Nucleus accumbens (tissue), 56 donors: ENCODE measurements at places on chromosomes 4 and X.

- DNase-seq: no peak
Measured at GRCh38 chr4:67571975-67572374, 13.4 kb downstream of the STAP1 start.

DNA sequence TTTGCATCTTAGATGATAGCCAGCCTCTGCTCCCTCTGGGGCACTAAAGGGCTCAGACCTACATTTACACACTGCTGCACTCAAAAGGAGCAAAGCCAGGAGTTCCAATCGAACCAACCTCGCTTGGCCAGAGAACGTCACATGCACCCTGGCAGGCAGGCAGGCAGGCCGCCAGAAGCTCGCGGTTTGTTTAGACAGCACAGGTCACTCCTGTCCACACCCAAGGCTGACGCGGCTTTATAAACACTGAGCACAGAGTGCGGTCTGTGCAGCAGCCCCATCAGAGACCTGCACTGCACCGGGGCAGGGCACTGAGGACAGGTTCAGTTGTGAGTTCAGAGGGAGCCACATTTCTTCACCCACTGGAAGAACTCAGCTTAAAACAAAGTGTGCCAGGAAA, 143.9 kb downstream of the BCOR start:
- DNase-seq: no peak

DNA sequence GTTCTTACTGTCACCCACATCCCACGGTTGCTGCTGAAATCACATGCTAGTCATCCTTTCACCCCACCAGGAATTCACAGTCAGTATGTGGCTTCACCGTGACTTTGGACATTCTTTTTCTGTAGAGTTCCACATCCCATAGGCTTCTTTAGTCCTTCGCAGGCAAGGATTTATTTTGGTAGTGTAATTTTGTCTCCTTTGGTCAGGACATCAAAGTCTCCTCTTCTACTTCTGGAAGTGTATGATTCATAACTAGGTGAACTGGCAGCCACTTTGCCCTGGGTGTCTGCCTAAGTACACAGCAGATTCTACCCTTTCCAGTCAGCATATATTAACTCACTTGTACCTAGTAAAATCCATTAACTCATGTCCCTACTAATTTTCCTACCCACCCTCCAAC, 38.3 kb upstream of the MMAA start:
- no peak for DNase-seq

- DNase-seq: no peak
Measured at GRCh38 chr4:115149106-115149505, 35.7 kb upstream of the NDST4 start.

GRCh38 chr4:10457255-10457801, at the start of gene ZNF518B:
ZNF518B (minus strand) TSS chr4:10457426; CDS start chr4:10446328, 11,098 bp downstream.
- no peak for DNase-seq

- no peak for DNase-seq
Measured at GRCh38 chrX:18707426-18708049, at the start of gene PPEF1. PPEF1 (plus strand) TSS chrX:18707645; CDS start chrX:18707781, 136 bp downstream.

- DNase-seq: no peak
Measured at GRCh38 chrX:124333862-124334261, 1.4 kb downstream of the TEX13D start.

DNA sequence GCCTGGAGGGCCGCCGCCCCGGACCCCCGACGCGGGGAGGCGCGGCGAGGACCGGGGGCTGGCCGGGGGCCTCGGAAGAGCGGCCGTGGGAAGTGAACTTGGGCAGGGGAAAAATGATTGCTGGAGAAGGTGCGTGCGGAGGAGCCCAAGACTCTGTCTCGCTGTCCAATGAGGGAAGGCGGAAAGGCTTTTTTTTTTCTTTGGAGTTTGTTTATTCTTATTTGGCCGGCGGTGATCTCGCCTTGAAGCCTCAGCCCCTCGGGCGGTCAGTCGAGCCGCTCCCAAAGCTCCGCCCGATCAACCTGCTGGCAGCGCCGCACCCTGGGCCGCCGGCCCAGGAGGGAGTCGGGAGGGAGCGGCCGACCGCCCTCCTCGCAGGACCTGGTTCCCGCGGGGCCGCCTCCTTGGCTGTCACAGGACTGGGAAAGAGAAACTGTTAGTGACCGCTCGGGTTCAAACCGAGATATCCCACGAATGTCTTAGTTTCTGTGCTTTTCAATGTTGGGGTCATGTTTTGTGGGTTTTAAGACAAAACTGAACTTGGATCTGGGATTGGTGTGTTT, 2.5 kb downstream of the CPEB2 start:
- DNase-seq: peak; percentile 61

DNA sequence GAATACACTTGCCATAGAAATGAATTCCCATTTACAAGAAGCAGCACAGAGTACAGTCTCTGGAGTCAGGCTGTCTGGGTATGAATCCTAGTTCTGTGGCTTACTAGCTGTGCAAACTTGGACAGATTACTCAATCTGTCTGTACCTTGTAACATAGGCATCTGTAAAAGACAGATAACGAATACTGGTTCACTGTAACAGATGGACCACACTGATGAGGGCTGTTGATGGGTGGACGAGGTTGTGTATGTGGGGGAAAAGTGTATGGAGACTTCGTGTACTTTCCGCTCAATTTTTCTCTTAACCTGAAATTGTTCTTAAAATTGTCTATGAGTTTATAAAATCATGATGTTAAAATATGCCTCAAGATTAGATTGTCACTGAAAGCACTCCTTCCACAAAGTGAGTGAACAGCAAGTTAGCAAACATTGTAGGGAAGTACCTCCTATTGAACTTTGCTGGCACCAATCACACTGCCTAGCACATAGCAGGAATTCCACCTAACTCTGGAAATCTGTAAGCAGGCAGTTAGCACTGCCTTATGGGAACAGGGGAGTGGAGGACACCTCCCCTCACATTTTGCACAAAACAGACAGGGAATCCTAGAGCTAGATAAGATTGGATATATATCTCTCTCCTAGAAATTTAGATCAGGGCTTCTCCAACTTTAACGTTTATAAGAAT, 6.5 kb upstream of the EXOSC9 start:
- DNase-seq: no peak

- no peak for DNase-seq
Measured at GRCh38 chr4:26140150-26140898, 180.5 kb upstream of the RBPJ start.

DNA sequence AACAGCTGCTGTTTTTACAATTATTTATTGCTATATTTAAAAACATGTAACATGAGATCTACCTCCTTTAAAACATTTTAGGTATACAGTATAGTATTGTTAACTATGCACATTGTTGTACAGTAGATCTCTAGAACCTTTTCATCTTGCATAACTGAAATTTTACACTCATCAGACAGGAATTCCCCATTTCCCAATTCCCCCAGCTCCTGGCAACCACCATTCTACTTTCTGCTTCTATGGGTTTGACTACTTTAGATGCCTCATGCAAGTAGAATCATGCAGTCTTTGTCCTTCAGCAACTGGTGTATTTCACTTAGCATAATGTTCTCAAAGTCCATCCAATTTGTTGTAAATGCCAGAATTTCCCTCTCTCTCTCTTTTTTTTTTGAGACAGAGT, 9.7 kb upstream of the LSM6 start:
- no peak for DNase-seq

DNA sequence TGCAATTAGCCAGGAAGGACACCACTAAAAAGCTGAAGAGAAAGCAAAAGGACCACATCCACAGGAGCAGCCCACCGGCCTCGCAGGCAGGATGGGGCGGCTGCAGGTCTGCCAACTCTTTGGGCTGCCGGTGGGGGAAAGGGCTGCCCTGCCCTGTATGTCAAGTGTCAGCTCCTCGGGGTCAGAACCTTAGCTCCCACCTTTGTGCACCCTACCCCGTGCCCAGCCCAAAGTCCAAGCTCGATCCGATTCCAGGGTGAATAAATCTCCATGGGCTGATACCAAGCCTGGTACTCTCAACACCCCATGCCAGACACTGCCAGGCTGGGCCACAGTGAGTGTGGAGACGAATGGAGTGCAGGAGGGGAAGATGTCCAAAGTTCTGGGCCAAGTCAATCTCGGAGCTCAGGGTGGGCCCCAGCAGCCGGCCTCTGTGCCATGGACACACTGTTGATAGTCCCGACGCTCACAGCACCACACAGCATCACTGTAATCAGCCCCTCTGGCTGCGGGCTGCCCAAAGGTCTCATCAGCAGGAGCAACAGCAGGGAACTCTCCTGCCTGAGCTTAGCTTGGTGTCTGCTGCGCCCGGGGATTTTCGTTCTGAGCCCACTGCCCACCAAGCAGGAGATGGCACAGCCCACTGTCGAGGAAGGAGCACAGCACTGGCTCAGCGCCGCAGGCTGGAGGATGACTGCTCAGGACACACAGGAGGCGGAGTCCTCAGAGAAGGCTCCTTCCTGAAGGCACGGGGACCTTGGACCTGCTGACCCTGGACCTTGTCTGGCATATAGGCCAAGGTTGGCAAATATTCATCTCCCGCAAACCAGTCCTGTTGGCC, 84.4 kb downstream of the JAKMIP1 start:
- DNase-seq: no peak

DNA sequence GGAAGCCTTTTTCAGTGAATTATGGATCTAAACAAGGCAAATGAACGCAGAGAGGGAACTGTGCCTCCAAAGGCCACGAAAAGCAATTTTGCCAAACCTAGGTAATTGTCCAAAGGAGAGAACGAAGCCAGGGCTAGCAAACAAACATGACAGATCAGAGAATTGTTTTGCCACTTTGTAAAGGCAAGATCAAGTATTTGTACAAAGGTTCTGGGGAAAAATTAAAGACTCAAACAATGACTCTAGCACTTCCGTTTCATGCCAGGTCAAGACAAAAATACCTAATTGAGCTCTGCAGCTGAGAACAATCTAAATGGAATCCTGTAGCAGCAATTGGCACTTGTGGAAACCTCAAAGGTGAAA, 8.5 kb downstream of the RBM47 start:
- DNase-seq: no peak

- no peak for DNase-seq
Measured at GRCh38 chrX:46630141-46630540, 56.6 kb downstream of the CHST7 start.

DNA sequence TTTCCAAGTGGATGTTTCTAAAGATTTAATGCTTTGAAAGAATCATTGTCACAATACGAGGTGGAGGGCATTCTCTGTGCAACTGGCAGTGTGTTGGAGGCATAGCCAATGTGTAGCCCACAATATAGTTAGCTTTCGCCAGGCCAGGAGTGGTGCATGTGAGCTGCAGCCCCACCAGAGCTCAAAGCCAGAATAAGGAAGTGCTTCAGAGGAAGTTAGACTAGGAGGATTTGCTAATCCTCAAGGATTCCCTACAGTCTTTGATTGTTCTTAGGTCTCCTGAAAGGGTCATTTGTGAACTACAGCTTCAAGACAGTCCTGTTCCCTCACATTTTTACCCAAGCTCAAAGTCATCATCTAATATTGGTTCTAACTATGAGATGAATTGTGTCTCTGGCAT, 16.4 kb downstream of the TRPC5OS start:
- DNase-seq: no peak

DNA sequence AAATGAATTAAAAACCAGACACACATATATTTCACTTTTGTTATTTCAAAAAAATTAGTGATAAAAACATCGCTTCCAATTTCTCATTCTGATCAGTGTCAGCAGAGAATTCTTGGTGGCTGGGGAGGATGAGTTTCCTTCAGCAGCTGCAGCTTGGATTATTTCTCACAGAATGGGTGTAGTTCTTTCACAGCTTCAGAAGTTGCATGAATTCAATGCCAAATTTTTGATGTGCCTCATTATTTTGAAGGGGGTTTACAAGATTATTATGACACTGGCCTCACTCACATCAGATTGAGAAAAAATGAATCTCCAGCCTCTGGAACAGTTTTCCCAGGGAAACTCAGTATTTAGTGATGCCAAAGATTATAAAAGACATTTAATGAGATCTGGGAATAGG, 184.9 kb upstream of the WDFY3 start:
- no peak for DNase-seq

GRCh38 chr4:16051132-16051531, 32.7 kb downstream of the PROM1 start:
- no peak for DNase-seq

- no peak for DNase-seq
Measured at GRCh38 chr4:6355052-6355451, 85.4 kb downstream of the WFS1 start.

- DNase-seq: no peak
Measured at GRCh38 chr4:108917255-108917654, 154.4 kb upstream of the ETNPPL start.

GRCh38 chr4:108111781-108112180, 57.0 kb downstream of the LEF1 start:
- DNase-seq: no peak

- no peak for DNase-seq
Measured at GRCh38 chr4:10130178-10130888, 13.7 kb upstream of the WDR1 start.

DNA sequence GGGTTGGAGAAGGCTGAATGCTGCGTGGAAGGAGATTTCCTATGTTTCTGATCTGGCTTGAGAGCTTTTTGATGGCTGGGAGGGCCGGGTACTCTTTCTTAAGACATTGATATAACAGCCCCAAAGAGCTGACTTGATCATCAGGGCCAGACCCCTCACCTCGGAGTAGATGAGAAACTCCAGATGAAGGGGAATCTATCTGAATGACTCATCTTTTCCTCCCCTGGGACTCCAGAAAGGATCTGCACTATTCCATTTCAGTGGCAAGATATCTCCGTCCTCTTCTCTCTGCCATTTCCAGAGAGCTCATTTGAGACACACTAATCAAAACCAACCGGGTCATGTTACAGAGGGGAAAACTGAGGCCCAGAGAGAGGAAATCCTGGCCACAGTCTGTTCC, 92.9 kb upstream of the MSX1 start:
- no peak for DNase-seq

- no peak for DNase-seq
Measured at GRCh38 chr4:103075435-103075893, 1.1 kb downstream of the SLC9B2 start.

DNA sequence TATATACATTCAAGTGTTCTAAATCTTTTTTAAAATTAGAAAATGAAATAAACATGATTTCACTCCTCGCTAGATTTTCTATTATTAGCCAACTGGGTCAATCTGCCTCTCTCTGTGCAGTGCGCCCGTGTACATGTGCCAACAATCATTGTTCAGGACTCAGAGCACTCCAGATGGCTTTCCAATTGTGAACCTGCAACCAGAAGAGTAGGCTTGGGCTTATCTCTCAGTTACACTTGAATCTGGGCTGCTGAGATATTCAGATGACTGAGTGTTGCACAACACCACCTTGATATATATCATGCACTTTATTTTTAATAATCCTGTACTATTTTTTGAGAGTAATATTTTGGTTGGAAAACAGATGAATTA, 184.0 kb upstream of the FSTL5 start:
- DNase-seq: no peak

DNA sequence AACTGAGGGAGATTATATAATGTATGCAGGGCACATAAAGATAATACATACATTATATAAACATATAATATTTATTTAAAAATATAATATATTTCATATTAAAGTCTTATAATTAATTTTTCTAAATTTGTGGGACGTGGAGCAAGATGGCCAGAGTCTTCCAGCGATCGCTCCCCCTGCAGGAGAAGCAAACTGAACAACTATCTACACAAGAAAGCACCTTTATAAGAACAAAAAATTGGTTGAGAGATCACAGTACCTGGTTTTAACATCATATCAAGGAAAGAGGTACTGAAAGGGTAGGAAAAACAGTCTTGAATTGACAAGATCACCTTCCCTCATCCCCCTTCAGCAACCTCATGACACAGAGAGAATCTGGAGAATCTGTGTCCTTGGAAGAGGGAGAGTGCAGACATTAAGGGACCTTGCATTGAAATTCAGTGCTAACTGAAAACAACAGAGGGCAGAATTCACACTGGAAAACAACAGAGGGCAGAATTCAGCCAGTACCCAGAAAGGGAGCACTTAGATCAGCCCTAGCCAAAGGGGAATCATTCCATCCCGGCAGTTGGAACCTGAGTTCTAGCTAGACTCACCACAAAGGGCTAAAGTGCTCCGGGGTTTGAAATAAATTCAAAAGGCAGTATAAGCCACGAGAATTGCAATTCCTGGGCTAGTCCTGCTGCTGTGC, 262.5 kb upstream of the NDST3 start:
- DNase-seq: no peak
